ENCODE measurements at places on chromosomes 12 and 14. TPM values are rescaled to one million over a fixed set of nuclear protein-coding genes. Genes with fewer than 3 reads are reported as not detected.

- H3K27me3 ChIP-seq: no peaks in the 10 kb centered on the region
- H3K4me3 ChIP-seq: no peak overlapping the region
- H3K27ac ChIP-seq: no peak overlapping the region
- no peaks in the 10 kb centered on the region for H3K36me3 ChIP-seq
These were observed 10.9 kb downstream of the NAA25 start for GRCh38 chr12:112097641-112098040.

DNA sequence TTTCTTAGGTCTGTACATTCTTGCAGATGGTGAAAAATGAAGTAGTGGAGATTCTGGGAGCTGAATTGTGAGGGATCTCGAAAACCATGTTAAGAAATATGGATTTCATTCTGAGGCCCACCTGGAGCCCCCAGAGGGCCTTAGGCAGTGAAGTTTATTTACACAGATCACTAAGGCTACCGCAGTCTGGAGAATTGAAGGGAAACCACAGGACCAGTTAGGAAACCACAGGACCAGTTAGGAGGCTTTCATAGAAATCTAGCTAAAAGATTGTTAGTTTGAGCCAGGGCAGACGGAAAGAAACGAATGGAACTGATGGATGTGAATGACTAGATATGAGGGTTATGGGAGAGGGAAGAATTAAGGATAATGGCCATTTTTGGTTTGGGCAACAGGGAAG lies 7.2 kb downstream of the CBLN3 start:
- no peak for DNase-seq
- H3K27me3 ChIP-seq: no peaks in the 10 kb centered on the region
- H3K4me3 ChIP-seq: no peak overlapping the region
- H3K36me3 ChIP-seq: no peaks in the 10 kb centered on the region
- no peak overlapping the region for H3K27ac ChIP-seq

The ACTR6 gene
- total RNA-seq: 25.4 TPM

The CBLN3 gene
- total RNA-seq: 2.0 TPM

The IGF1 gene
- 4.4 TPM for total RNA-seq

The KIF26A gene
- total RNA-seq: 3.6 TPM

The TCL1B gene
- total RNA-seq: not detected

The CMTM5 gene
- total RNA-seq: not detected

The KRT8 gene
- 2.7 TPM for total RNA-seq

The P3H3 gene
- 89.5 TPM for total RNA-seq

All from ovary (tissue), 10 donors.